Right ventricle myocardium inferior (tissue), 1 donor: ENCODE measurements at places on chromosomes 2 and 18.

- DNase-seq, result no peak
These were observed 111.3 kb downstream of the PRELID3A start for GRCh38 chr18:12518832-12519531.

- no peak for DNase-seq
These were observed 15.3 kb downstream of the CHRNA1 start for GRCh38 chr2:174748948-174749347.

- DNase-seq, result no peak
These were observed 293.2 kb downstream of the PLCL1 start for GRCh38 chr2:198097630-198098029.

DNA sequence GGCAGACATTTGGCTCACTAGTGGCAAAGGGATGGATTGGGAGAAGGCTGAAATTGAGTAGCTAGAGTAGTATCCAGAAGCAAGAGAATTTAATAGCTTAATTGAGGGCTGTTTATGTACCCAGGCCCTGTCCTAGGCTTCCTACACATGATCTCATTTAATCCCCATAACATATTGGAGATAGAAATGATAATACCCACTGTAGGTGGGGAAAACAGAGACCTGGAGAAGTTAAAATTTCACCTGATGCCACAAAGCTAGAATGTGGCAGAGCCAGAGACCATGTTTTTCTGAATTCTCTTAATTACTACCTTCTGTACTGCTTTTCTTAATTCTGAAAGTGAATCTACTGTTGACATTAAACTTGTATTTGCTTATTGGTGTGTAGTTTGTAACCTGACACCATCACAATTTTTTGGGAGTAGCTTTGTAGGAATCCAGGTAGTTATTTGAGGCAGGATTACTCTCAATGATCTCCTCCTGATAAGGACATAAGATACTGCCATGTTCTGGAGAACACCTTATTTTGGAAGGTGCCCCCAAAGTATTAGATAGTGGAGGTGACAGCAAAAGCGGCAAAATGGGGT, 42.2 kb downstream of the RAB10 start:
- DNase-seq, result no peak

GRCh38 chr2:42977270-42978174, 185.1 kb upstream of the HAAO start:
- DNase-seq, result no peak
